Stimulated activated CD8-positive, alpha-beta memory T cell treated with anti-CD3 and anti-CD28 coated beads, Interleukin-2, amount 100 ng/mL, for 1 hour (primary cell): ENCODE measurements at places on chromosomes 5 and 9.

DNA sequence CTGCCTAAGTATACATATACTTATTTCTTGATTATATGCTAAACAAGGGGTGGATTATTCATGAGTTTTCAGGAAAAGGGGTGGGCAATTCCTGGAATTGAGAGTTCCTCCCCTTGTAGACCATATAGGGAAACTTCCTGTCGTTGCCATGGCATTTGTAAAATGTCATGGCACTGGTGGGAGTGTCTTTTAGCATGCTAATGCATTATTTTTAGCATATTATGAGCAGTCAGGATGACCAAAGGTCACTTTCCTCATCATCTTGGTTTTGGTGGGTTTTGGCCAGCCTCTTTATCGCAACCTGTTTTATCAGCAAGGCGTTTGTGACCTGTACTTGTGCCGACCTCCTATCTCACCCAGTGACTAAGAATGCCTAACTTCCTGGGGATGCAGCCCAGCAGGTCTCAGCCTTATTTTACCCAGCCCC lies 80.9 kb downstream of the ALDH7A1 start:
- DNase-seq, result no peak

DNA sequence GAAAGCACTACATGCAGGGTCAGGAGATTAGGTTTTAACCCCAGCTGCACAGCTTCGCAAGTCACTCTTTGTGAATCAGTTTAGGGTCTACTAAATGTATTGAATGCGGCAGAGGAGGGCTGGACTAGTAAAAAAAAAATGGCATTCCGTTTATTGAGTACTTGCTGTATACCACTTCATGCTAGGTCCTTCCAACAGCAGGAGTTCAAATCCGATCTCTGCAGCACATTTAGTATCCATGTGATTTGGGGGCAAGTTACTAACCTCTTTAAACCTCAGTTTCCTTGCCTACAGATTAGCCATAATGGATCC lies 204.4 kb downstream of the SNCAIP start:
- DNase-seq, result no peak

DNA sequence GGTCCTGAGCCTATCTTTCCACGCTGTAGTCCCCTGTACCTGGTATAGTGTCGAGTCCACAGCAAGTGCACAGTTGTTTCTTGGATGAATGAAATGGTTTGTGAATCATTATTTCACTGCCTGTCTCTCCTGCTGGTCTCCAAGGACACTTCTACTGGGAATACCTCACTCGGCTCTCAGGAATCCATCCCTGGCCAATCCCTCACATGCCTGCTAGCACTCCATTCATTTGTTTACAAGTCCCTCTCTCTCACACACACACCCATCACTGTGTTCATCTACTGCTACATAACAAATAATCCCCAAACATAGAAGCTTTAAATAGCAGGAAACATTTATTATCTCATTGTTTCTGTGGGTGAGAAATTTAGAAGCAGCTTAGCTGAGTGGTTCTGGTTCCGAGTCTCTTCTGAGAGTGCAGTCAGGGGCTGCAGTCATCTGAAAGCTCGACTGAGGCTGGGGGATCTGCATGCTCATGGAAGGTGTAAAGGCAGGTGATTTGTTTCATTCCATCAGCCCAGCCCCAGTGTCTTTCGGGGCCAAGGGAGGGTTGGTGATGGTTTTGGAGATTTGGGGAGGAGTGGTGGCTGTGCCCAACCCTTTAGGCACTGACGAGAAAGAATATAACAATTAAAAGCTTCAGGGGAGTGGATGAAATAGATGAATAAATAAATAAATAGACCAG lies 132.7 kb upstream of the IER5L start:
- DNase-seq, result no peak

GRCh38 chr9:127647451-127647850 lies 35.4 kb downstream of the STXBP1 start:
- DNase-seq, result no peak

- no peak for DNase-seq
Measured at GRCh38 chr5:96478983-96479382, 45.9 kb upstream of the PCSK1 start.

- no peak for DNase-seq
Measured at GRCh38 chr5:978054-978453, 30.5 kb upstream of the NKD2 start.

- no peak for DNase-seq
Measured at GRCh38 chr9:38031594-38031993, 37.4 kb downstream of the SHB start.

DNA sequence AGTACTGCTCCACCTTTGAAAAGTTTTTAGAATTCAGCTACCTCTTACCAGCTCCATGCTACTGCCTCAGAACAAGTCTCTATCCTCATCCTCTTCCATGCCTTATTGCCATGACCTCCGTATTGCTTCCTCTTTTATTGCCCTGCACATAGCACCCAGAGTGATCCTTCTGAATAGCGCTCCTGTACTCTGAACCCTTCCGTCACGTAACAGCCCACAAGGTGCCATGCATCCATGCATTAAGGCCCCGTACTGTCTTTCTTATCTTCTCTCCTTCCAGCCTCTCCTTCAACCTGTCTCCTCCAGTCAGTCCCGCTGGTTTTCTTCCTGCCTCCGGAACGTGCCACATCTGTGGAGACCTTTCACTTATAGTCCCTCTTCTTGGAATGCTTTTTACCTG lies 273.3 kb upstream of the SEMA6A start:
- DNase-seq, result no peak

DNA sequence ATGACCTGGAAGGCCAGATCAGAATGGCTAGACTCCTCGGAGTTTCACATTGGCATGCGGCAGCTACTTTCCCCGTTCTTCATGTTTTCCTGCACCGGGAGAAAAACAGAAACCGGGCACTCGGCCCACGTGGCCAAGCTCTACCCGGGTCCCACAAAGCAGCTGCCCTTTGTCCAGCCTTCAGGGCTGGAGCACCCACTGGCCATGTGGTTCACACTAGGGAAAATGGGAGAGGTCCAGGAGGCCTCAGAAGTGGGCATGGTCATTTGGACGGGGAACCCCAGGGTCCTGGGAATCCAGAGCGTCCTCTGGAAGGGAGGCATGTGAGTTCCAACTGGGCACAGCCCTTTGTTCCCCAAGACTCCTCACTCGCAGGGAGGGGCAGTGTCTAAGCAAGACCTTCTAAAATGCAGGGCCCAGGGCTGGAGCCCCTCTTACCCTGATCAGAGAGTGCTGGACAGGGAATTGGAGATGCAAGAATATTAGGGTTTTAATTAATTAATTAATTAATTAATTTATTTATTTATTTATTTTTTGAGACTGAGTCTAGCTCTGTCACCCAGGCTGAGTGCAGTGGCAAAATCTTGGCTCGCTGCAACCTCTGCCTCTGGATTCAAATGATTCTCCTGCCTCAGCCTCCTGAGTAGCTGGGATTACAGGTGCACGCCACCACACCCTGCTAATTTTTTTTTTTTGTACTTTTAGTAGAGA lies 97.2 kb upstream of the CPEB4 start:
- no peak for DNase-seq

GRCh38 chr9:107779731-107780130 lies 290.2 kb upstream of the KLF4 start:
- DNase-seq, result no peak

DNA sequence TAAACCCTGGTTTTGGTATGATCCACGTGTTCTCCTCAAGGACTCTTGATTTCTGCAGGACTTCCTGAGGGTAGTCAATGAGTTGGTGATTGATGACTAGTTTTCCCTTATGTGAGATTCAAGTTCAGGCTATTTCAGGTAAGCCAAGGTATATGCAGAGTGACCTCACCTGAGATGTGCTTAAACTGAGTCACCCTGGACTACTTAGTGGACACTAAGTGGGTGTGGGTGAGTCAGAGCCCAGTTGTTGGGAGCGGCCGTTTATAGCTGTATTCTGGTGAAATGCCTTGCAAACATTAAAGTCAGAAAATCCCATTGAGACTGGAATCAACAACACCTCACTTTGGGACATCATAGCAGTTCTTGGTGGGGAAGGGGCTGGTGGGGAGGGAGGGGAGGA lies 62.9 kb downstream of the SLC28A3 start:
- no peak for DNase-seq

GRCh38 chr5:89457411-89458331 lies 574.7 kb upstream of the MEF2C start:
- no peak for DNase-seq

DNA sequence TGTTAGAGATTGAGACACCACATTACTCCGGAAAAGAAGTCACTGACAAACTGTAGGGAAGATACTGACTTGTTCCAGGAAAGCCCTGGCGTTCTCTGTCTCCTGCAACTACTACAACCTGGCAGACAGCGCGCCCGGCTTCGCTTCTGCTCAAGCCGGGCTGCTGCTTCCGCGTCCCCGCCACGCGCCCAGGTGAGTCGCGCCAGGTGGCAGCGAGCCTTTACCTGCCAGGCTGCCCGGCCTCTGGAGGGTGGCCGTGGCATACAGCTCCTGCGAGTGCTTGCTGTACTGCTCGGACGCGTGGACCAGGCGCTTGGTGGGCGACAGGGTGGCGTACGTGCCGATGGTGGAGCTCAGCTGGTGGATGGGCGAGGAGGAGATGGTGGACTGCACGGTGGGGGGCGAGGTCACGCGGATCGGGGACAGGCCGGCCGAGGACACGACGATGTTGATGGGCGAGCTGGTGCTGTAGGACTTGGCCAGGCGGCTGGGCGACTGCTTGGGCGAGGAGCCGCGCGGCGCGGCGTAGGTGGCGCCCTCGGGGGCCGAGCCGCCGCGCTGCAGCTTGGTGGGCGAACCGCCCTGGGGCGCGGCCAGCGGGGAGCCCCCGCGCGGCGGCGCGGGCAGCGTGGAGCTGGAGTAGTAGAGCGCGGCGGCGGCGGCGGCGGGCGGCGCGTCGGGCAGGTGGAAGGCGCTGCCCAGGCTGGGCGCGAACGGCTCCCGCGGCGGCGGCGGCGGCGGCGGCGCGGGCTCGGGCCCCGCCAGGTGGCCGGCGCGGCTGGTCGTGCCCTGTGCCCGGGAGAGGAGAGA lies 519.6 kb downstream of the CTNND2 start:
- no peak for DNase-seq

DNA sequence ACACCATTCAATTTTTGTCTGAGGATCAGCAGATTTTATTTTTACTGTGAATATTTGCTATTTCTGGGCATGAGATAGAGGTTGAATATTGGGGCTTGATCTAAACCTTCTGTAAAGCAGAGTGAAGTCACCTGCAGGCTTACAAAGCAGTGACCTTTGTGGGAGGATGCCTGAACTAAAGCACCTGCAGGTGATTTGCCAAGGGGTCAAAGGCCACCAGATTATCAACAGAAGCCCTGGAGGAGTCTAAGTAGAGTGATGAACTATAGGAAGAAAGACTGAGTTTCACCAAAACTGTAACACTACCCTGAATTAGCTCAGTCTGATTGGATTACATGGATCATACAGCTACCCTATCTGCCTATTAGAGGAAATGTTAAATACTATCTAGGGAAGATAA lies 144.3 kb upstream of the PRLR start:
- no peak for DNase-seq

- no peak for DNase-seq
Measured at GRCh38 chr9:133861086-133861485, 122.9 kb upstream of the SARDH start.

DNA sequence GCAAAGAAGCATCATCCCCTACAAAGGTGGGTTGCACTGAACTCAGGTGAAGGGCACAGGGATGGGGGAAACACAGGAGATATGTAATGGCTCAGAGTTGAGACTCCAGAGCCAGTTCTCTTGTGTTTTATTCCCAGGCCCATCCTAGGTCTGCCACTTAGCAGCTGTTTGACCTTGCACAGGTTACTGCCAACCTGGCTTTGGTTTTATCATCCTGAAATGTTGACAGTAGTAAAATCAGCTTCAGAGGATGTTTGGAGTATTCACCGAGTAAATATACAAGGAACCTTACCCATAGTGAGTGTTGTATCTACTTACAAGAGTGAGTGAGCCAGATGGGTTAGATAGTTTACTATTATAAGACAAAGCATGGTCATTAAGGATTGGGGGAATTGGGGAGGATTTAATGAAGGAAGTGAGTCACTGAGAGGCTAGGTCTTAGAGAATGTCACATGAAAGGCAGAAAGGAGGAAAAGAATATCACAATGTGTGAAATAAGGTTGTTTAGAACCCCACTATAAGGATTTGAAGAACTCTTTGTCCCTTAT lies 141.3 kb downstream of the MAN2A1 start:
- no peak for DNase-seq

- no peak for DNase-seq
Measured at GRCh38 chr5:150788977-150789376, 10.4 kb downstream of the SMIM3 start.

DNA sequence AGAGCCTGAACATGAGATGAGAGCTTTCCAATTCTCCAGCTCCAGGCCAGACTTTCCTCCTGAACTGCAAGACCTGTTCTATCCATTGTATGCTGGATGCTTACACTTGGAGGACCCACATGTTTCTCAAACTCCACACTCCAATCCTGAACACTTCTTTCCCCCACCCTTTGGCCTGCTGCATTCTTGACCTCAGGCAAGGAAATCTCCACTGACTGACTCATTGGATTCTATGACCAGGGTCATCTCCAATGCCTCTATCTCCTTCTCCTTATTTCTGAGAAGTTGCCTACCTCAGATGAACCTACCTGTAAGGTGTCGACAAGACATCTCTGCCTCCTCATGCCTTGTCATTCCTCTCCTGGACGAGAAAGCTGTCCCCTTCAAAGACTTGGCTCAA lies 153.6 kb downstream of the CRB2 start:
- no peak for DNase-seq

GRCh38 chr5:21195145-21195544 lies 1207.1 kb upstream of the CDH18 start:
- DNase-seq, result no peak

DNA sequence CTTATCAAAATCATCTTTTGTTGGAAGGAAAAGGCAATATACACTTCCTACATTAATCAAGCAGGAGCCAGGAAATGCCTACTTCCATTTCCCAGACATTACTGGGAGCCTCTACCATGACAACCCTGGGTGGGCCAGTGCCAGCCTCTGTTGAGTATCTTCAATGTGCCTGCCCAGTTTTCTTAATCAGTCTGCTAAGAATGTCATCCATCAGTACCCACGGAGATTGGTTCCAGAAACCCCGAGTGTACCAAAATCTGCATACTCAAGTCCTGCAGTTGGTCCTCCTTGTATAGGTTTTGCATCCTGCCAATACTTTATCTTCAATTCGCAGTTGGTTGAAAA lies 82.4 kb downstream of the MARCHF3 start:
- no peak for DNase-seq

DNA sequence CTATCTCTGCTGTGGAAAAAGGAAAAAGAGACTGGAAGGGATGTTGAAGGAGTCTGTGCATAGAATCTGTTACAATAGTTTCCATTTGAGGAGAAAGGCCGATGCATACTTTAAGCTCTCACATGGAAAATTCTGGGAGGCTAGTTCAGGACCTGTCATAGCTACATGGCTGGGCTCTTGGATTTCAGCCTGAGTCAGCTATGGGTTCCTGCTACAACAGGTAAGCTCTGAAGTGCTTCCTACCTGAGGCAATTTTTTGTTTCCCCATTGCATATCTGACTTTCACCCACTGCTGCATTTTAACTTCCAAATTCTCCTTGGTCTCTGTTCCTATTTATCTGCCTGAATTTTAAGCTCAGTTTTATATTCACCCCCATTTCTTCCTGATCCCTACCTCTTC lies 310.7 kb downstream of the RAB3C start:
- no peak for DNase-seq
